ENCODE measurements at places on chromosomes 3 and 15. TPM values are rescaled to one million over a fixed set of nuclear protein-coding genes. Genes with fewer than 3 reads are reported as not detected.
A peak's percentile ranks its signal among the peaks of the same experiment; 100 is the strongest.

- DNase-seq: peak; percentile 42
Observed at GRCh38 chr3:108153451-108153981, 62.7 kb upstream of the CD47 start.

DNA sequence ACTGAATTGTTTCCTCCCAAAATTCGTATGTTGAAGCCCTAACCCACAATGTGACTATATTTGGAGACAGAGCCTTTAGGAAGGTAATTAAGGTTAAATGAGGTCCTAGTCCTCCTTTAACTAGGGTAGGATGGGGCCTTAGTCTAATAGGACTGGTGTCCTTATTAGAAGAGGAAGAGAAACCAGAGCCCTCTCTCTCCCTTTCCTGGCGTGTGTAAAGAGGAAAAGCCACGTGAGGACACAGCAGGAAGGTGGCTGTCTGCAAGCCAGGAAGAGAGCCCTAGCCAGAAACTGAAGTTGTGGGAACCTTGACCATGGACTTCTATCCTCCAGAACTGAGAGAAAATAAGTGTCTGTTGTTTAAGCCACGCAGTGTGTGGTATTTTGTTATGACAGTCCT lies 94.3 kb downstream of the OXNAD1 start:
- DNase-seq: no peak

DNA sequence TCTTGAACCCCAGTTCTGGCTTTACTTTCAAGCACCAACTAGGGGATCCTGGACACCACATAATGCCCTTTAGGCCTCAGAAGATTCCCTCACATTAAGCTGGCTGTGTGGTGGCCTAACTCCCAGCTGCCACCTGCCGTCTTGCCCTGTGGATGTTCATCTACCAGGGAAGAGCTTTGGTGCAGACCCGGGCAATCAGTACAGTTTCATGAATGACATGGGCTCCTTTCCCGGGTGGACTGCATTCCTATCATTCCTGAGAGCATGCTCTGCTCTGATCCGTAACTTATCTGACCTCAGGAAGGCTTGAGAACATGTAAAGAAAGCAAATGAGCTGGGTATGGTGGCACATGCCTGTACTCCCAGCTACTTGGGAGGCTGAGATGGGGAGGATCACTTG lies 50.0 kb upstream of the GSK3B start:
- no peak for DNase-seq

DNA sequence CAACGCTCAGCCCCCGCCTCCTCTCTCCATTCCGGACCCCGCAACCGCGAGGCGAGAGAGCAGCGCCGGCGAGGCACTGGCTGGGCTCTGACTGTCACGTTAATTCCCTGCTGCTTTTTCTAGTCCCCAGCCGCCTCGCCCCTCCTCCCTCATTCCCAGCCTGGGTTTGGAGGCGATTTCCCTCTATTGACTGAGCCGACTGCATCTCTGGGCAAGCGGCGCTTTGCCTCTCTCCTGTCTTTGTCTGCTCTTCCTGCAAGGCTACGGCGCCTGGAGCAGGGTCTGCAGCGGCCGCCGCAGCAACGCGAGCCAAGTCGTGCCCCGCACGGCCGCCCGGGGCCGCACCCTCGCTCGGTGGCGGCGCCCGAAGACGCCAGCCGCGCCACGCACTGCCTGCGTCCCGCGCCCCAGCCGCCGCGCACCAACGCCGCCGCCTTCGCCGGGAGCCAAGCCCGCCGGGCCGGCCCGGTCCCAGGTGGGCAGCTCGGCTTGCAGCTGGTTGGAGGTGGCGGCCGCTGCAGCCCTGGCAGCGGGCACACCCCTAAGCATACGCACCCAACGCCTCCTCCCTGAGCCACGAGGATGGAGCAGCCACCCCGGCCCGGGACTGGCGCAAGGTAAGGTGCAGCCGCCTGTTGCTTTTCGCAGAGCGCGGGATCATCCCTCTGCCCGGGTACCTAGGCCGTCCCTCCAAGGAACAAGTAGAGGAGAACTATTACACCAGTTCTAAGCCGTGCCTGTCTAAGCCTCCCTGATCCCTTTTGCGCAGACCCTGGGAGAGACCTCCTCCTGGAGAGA lies at the start of gene LRRC3B:
LRRC3B (plus strand) TSS at position 152 of the 798 bp plus-strand sequence. CDS start 86,901 bp downstream, outside the sequence.
- peak; percentile 39 for DNase-seq

DNA sequence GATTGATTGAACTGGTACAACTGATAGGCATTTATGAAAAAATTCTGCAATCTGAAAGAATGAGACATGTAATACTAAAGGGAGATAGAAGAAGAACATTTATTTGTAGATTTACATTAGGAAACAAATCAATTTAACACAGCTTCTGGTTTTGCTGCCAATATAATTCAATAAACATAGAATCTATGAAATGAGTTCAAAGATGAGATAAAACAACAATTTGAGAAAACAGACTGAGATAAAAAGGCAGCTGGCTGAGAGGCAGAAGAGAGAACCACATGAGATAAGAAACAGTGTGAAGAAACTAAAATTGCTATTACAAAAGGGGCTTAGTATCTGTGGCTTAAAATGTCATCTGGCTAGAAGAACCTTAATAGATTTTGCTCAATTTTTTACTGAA lies 176.6 kb downstream of the PYDC2 start:
- DNase-seq: no peak

DNA sequence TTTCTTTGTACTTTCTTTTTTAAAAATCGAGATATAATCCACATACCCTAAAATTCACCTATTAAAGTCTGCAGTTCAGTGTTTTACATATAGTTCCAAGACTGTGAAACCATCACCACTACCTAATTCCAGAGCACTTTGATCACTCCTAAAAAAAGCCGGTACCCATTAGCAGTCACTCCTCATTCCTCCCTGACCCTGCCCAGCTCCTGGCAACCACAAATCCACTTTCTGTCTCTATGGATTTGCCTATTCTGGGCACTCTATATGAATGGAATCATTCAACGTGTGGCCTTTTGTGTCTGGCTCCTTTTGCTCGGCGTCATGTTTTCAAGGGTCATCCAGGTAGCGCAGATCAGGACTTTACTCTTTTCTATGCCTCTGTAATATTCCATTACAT lies 17.3 kb downstream of the TRPM1 start:
- no peak for DNase-seq

DNA sequence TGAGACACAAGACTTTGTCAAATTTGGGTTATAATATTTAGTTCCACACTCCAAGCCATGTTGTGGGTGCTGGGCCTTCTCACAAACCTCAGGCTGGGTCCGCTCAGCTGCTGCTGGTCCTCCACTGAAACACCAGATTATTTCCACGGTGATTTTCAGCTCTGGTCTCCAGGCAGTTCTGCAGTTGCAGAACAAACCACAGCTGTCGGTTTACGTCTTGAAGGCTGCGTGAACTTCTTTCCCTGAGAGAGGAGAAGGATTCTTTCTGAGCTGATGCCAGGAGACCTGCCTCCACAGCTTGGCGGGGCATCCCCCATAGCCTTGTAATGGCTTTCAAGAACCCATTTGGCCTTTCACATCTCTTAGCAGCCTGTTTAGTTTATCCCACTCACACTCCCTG lies 16.2 kb downstream of the GALNT15 start:
- no peak for DNase-seq

DNA sequence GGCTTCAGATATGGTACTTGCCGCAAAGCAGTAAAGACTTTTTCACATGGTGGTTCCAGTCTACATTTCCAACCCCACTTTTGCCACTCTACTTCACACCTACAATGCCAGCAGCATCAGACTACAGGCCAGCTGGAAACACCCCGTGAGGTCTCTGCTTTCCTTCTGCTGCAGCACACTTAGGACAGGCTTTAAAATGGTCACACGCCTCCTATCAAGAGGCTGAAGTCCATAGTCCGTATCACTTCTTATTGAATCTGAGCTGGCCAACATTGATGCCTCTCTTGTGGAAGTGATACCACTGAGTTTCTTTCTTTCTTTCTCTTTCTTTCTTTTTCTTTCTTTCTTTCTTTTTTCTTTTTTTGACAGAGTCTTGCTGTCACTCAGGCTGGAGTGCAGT lies 59.8 kb downstream of the ZNF860 start:
- DNase-seq: no peak

GRCh38 chr3:10500717-10501663 lies 4.4 kb downstream of the ATP2B2 start:
- no peak for DNase-seq

DNA sequence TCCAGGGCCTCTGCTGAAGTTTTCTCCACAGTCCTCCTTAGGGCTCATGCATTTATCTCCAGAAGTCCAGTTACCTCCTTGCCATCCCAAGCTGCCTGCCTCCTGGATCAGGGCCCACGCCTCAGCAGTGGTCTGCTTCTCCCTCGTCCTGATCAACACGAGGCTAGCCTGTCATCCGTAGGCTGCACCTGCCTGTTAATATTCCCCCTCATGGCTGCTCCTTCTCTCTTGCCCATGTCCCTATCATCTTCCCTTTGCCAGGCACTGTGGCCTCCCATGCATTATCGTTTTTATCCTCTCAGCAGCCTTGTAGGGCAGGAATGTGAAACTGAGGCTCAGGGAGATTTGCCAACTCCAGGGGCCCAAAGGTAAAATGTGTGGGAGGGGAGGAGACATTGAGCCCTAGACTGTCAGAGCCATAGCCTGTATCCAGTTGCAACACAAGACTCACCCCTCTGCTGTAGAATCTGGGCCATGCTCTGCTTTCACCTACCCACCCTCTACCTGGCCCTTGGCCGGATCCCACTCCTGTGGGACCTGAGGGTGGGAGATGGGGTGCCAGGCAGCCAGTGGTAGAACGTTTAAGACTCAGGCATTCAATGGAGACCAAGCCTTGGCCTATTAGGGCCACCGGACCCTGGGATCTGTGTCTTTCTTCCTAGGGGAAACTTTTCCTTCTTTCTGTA lies 4.6 kb downstream of the GRM2 start:
- no peak for DNase-seq

DNA sequence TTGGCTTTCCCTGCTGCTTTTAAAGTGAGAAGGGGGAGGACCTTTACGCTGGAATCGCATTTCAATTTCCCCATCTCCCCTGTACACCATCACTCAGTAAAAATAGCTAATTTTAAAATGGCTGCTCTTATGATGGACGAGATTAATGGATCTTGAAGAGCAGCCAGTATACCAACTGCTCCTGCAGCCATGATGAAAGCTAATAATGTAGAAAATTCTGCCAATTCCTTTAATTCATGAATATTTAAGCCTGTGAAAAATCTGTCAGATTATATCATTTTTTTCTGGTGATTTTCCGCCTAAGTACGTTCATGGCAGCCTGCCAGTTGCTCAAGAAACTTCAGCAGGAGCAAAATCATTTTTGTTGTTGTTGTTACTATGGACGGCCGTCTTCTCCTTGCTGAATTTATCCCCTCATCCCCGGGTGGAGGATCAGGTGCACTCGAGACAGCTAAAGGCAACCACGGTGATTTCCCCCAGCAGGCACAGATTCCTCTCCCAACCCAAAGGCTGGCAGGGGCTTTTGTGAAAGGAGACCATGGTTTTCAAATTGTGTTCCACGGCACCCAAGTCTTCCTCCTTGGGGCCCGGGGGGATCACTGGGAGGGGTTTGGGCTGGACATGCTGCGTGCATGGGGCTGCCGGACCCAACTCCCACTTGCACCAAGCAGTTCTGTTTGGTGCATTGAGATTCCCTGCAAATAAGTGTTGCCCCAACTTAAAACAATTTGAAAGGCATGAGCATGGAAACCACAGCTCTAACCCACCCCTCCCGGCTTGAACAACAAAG lies 289.6 kb downstream of the UACA start:
- no peak for DNase-seq

GRCh38 chr15:51260202-51260601 lies 78.2 kb downstream of the CYP19A1 start:
- no peak for DNase-seq

- no peak for DNase-seq
Observed at GRCh38 chr3:126107203-126107939, 23.4 kb upstream of the SLC41A3 start.

GRCh38 chr15:57460208-57460816 lies 84.0 kb downstream of the CGNL1 start:
- DNase-seq: no peak

DNA sequence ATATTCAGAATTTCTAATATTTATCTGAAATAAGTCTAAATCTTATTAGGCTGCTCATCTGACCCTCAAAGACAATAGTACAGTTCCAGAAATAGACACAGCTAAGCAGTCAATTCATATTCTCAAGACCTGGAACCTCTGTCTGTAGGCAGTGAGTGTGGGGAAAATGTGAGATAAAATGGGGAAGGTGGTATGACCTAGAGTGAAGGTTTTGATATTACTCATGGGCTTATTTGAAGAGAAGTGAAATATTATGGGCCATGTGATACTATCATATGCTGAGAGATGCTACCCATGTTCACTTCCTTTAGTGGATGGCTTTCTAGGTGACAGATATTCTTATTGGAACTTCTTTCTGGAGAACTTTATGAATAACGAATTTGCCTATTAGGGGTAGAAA lies 33.5 kb downstream of the TGFBR2 start:
- DNase-seq: no peak

DNA sequence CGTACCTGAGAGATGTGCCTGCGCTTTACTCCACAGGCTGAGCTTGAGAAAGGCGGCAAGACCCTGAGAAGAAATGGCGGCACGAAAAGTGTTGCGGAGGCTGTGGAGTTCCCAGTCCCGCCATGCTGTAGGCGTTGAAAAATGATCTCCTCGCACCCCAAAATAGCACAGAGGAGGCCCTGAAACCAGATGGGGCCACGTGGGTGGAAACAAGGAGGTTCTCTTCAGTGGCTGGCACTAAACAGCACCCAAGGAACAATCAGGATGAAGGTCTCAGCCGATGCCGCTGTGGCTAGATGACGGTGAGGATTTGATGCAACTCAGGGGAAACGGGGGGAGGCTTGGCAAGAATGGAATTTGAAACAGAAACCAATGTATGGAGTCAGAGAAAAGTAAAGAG lies 57.3 kb downstream of the TMEM212 start:
- no peak for DNase-seq

- DNase-seq: no peak
Observed at GRCh38 chr3:150412561-150413231, 4.6 kb downstream of the TSC22D2 start.

GRCh38 chr3:57007521-57008460 lies 52.7 kb upstream of the SPATA12 start:
- peak; percentile 83 for DNase-seq

GRCh38 chr15:89822951-89823711 lies 8.5 kb upstream of the ANPEP start:
- DNase-seq: peak; percentile 16

DNA sequence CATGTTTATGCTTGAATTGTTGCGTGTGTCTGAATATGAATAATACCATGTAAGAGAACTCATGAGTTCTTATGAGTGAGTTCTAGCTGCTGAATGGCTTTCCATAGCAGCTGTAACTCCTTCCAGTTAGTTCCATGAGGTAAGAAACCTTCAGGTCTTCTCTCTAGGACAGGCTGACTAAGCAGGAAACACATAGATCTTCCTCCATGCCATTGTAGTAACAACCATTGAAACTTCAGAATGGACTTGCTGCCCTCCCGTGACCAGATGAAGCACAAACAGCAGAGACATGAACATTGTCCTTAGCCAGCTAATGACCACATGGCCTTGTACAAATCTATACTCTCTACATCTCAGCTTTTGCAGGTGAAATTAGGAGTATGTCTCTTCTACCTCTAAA lies 200.0 kb downstream of the ZNF385D start:
- DNase-seq: no peak

GRCh38 chr15:31327669-31328427 lies 1.2 kb downstream of the KLF13 start:
- DNase-seq: peak; percentile 55

- no peak for DNase-seq
Observed at GRCh38 chr3:167372138-167372537, 8.0 kb downstream of the ZBBX start.

The RTP4 gene
- total RNA-seq: 1.9 TPM

The PTPN9 gene
- total RNA-seq: 9.7 TPM

The CCDC13 gene
- 1.8 TPM for total RNA-seq

The TMEM108 gene
- total RNA-seq: 20.3 TPM

The IMPG2 gene
- 0.37 TPM for total RNA-seq

The GOLGA8A gene
- 18.3 TPM for total RNA-seq

The UCN2 gene
- not detected for total RNA-seq

The PYGO1 gene
- total RNA-seq: 7.7 TPM

The OCA2 gene
- 1.2 TPM for total RNA-seq

The MYEF2 gene
- 11.4 TPM for total RNA-seq

Data from right cardiac atrium (tissue), 5 donors.